ENCODE measurements at places on chromosomes 1 and 21.
A peak's percentile ranks its signal among the peaks of the same experiment; 100 is the strongest.

GRCh38 chr21:40797891-40798290 is 49.1 kb downstream of the DSCAM start:
- no peak for DNase-seq

GRCh38 chr1:116929961-116930592 is 20.4 kb downstream of the PTGFRN start:
- no peak for DNase-seq

GRCh38 chr1:147515045-147515869 is 26.0 kb upstream of the BCL9 start:
- no peak for DNase-seq

DNA sequence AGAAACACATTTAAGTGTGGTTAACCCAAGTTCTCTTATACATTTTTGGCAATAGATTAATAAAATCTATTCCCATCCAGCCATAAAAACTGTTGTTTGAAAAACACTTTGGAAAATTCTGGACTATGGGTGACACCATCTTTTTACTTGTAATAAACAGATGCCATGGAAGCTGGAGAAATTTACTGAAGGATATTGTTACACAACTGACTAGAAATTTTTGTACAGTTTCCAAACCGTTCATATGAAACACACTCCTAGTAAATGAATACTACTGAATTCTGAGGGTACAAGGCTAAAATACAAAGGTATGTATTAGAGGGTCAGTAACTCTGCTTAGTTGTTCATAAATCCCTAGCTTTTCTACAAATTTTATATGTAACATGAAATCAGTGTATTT is 48.7 kb downstream of the TRIM33 start:
- no peak for DNase-seq

DNA sequence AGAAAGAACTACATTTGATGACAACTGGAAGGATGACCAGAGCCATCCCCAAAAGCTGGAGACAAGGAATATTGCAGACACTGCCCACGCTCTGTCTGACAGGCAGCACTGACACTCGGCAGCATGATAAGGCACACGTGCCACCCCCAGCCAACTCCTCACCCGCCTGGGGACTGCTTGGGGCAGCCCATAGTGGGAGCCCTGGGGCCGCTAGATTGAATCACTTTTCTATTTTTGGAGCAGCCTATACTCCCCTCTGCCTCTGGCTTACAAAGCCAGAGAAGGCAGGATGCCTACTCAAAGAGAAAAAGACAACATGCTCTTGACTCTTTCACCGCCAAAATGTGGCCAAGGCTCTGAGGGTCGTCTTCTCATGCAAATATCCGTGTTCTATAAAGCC is 1.3 kb downstream of the SMG5 start:
- DNase-seq, result no peak

DNA sequence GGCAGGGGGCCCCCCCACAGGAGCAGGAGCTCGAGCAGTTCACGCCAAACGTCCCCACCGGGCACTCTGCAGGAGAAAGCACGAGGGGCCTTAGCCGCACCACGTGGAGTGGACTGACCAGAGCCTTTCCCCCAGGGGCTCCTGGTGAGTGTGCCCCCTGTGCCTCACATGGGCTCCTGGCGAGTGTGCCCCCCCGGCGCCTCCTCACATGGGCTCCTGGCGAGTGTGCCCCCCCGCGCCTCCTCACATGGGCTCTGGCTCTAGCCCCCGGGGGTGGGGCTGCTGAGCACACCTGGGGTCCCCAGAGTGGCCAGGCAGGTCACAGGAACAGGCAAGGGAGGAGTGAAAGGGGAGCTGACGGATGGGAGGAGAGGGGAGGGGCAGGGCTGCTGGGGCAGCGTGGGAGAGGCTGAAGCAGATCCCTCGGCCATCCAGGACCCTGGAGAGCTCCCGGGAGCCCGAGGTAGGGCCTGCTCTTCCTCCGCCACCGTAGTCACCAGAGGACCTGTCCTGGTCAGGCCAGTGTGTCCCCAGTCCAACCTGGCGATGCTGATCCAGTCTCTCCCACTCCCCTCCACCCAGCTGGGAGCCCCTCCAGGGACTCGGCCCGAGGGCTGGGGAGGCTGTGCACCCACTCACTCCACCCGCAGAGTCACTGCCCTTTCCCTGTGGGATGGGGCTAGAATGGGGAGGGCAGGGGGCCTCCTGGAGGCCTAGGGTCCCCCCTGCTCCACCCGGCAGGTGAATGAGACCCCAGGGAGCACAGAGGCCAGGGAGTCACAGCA is 47.6 kb downstream of the ARHGEF16 start:
- DNase-seq, result no peak

DNA sequence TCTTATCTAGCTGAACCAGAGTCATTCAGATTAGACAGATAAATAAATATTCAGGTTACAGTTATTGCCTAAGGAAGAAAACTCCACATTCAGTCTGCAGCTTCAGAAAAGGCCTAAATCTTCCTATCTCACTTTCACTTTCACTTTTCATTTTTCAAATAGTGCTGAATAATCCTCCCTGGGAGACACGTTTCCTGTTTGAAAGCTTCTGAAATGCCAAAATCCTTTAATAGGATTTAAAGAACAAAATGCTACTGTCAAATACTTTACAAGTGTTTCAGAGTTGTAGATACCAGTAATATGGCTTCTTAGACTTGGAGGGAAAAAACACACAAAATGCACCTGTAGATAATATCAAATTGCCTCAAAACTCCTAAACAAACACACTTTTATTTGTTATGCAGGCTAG is 3.9 kb downstream of the PSMB2 start:
- DNase-seq, result no peak

GRCh38 chr1:97571760-97572159 is 349.1 kb downstream of the DPYD start:
- DNase-seq, result no peak

DNA sequence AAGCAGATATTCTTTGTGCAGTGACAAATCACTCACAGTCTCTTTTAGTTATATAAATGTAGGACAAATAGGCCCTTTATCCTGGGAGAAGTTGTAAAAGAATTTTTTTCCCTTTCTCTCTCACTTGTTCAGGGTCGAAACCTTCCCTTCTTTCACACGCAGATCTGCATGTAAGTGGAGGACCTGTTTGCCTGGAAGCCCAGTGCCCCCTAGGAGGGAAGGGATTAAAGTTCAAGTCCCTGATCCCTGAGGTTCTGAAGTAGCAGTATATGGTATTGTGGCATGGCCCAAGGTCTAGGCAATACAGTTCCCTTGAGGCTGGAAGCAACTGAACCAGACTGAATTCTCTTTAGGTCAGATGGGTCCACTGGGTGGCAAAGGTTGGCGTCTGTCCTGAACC is 48.6 kb upstream of the PTGFRN start:
- no peak for DNase-seq

GRCh38 chr21:23160914-23161313 is 2162.7 kb downstream of the NCAM2 start:
- no peak for DNase-seq

- DNase-seq, result no peak
These were observed 22.3 kb upstream of the COL18A1 start for GRCh38 chr21:45382697-45382997.

DNA sequence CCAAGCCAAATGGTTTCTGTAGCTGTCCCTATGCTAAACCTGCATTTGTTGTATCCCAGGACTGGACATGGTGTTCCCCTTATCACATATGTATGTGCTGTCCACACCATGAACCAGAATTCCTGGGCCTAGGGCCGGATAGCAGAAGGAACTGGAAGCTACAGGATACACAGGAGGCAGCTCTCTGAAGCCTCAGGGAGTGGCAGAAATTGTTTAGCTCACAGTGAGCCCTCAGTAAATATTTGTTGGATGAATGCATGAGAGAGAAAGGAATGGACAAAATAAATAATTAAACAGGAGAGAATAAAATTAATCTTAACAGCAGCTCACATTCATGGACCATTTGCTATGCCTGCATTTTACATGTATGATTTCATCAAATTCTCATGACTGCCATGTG is 2.1 kb downstream of the NIPAL3 start:
- no peak for DNase-seq

DNA sequence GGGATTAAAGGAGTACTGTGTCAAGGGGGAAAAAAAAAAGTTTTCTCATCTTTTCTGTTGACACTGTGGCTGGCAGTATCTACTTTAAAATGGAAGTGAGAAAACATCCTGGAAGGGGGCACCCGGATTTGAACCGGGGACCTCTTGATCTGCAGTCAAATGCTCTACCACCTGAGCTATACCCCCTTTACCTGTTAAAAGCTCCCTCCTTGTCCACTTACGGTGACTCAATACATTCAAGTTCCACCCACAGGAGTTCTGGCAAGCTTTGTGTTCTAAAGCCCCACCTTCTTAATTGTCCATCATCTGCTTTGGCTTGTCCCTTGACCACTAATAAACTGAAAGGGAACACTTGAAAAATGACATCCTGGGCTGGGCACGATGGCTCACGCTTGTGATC is 68.2 kb downstream of the FNBP1L start:
- no peak for DNase-seq

GRCh38 chr1:65170511-65171142 is 22.6 kb downstream of the AK4 start:
- DNase-seq, result no peak

DNA sequence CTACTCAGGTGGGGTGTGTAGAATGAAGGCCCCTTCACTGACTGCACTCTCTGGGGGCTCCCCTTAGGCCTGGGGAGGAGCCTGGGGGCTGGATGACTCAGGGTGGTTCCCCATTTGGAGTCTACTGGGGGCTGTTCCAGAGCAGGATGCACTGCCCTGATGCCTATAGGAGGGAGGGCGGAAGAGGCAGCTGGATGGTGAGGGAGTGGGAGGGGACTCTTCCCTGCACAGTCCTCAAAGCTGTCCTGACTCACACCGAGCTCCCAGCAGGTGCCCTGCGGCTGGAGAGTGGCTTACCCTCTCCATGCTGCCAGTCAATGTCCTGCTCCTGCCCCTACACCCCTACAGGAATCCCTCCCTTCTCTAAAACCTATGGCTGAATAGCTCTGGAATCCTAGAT is 204.4 kb downstream of the TRABD2B start:
- DNase-seq, result no peak

DNA sequence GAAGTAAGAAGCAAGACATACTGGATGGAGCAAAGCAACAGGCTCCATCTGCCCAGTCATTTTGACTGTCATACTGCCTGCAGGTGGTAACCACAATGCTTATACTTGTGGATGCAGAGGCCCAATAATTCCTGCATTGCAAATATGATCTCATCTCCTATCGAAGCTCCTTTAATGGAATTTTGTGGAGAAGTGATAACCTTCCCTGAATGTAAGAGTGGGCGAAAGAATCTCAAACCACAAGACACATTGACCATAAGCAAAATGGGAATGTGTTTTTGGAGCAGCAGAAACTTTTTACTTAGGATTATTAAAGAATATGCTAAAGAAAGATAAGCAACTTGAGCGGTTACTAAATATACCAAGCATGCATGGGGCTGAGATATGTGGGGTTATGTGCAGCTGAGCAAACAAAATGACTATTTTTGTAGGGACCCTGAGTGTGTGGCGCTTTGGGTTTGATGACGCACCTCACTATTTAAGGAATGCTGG is 77.4 kb upstream of the BACH1 start:
- DNase-seq, result no peak

DNA sequence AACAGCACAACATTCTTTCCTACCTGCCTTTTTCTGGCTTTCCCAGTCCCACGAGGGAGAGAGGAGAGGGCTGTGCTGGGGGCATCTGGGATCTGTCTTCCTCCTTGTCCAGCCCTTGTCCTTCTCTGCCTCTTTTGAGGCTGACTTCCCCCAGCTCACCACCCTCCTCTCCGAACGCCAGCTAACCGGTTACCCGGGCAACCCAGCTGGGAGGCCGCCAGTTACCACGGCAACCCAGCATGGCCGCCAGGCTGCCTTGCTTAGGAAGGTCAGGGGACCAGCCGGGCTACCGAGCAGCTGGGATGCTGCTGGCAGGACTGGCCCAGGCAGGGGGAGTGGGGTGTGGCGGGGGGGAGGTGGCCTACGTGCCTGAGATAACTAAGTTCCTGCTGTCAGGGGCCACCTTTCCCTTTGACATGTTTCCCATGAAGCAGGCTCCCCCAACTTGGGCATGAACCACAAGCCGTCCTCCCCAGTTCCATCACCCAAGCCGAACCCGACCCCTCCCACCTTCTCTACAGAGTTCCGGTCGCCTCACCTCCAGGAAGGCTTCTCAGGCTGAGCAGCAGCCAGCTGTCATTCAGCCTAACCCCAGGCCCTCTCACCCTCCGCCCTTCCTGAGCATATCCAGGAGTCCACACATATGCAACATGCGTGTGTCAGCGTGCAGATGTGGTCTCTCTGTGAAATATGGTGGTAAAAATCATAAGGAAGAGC is 8.7 kb downstream of the PLEKHA6 start:
- peak; percentile 66 for DNase-seq

DNA sequence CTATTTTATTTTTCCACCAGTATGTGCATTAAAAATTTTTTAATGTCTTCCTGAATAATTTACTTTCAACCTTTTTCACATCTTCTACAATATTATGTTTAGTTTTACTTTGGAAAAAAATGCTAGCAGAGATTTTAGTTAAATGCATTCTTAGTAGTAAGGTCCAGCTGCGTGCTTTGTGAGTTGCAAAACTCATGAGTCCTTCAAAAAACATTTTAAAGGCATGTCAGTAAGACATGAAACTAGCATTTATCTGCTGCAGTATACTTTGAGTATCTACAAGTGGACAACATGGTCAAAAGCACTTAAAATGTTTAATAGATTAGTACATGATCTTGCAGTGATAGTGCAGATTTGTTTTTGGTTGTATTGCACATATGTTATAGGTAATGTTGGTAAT is 139.0 kb downstream of the HS2ST1 start:
- no peak for DNase-seq

DNA sequence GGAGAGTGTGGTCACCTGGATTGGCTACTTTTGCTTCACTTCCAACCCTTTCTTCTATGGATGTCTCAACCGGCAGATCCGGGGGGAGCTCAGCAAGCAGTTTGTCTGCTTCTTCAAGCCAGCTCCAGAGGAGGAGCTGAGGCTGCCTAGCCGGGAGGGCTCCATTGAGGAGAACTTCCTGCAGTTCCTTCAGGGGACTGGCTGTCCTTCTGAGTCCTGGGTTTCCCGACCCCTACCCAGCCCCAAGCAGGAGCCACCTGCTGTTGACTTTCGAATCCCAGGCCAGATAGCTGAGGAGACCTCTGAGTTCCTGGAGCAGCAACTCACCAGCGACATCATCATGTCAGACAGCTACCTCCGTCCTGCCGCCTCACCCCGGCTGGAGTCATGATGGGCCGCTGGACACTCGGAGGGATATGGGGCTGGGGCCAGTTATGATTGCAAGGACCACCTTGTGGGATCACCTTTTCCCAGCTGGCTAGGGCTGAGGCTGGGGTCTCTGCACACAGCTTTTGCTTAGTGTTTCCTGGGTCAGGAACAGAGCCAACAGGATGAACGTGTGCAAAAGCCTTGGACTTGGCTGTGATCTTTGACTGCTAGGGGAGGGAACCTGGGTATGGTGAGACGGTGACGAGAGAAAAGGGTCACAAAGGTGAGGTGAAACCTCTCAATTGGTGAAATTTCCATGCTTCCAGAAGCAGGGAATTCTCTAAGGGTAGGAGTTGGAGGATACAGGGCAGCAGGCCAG is 4.3 kb upstream of the GNAI3 start:
- no peak for DNase-seq

DNA sequence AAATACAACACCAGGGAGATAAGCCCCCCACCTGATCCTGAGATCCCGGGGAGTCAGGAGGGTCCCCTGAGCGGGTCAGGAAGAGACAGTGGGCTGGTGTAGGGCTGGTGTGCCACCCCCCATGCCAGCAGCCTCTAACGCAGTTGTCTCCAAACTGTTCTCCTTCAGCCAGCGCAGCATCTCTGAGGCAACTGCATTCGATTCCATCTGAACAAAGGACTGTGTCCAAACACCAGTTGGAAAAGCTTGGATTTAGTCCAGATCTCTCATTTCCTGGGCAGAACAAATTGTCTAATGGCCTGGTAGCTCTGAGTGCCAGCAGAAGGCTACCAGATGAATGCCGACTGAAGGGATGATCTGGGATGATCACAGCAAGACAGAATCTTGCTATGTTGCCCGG is 44.1 kb upstream of the EIF4G3 start:
- DNase-seq, result no peak
